ENCODE measurements at places on chromosomes 16 and 17.
A peak's percentile ranks its signal among the peaks of the same experiment; 100 is the strongest.

DNA sequence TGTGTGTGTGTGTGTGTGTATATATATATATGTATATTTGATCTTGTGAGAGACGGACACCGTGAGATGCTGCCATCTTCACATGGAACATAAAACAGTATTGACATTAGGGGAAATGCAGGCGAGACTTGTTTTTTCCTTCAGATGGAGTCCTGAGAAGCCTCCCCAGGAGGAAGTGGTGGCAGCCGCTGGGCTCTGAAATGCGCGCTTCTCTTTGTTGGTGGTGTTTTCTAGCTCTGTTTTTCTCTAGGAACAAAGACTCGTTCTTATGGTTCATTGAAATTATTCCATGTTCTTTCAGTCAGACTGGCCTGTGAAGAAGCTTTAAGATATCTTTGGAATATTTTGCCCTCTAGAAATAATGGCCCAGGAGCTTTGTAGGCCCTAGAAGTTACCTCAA lies 32.9 kb downstream of the SNX29 start:
- DNase-seq, result no peak

GRCh38 chr17:18235743-18236256 lies 10.4 kb downstream of the LLGL1 start:
- DNase-seq, result no peak

- no peak for DNase-seq
These were observed 8.5 kb upstream of the CYTH1 start for GRCh38 chr17:78790552-78790951.

- no peak for DNase-seq
These were observed 3.0 kb upstream of the PIK3R6 start for GRCh38 chr17:8870406-8871040.

GRCh38 chr17:10875984-10876555 lies 38.2 kb upstream of the PIRT start:
- no peak for DNase-seq

GRCh38 chr16:700684-701584 lies 4.7 kb downstream of the FBXL16 start:
- no peak for DNase-seq

- DNase-seq, result no peak
These were observed 101.1 kb upstream of the TMEM132E start for GRCh38 chr17:34478244-34478643.

- peak; percentile 43 for DNase-seq
These were observed 20.1 kb downstream of the RAB40B start for GRCh38 chr17:82678265-82678891.

GRCh38 chr16:85929259-85929721 lies 30.3 kb downstream of the IRF8 start:
- DNase-seq, result no peak

DNA sequence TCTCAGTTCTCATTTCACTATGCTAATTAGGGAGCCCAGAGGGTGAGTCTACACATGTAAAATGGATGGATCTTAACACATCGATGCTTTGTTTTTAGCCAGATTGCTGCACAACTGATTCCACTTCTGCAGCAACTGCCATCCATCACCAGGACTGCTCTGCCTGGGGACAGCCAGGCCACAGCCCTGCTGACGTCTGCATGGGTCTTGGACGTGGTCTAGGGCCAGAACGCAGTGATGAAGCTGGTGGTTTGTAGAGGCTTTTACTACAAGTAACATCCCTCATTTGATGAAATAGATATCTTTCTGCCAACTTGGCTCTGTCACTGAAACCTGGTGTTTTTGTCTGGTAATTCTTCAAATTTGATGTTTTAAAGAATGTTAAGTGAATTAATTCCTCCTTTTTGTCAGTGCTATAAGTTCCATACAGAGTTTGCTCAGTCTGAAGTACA lies 50.6 kb downstream of the MARCHF10 start:
- no peak for DNase-seq

DNA sequence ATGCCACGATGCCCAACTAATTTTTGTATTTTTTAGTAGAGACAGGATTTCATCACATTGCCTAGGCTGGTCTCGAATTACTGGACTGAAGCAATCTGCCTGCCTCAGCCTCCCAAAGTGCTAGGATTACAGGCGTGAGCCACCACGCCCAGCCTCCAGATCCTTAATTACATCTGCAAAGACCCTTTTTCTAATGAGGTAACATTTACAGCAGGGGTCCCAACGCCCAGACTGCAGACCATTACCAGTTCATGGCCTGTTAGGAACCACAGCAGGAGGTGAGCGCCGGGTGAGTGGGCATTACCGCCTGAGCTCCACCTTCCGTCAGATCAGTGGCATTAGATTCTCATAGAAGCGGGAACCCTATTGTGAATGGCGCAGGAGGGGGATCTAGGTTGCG lies 4.0 kb upstream of the RAB11FIP4 start:
- no peak for DNase-seq

DNA sequence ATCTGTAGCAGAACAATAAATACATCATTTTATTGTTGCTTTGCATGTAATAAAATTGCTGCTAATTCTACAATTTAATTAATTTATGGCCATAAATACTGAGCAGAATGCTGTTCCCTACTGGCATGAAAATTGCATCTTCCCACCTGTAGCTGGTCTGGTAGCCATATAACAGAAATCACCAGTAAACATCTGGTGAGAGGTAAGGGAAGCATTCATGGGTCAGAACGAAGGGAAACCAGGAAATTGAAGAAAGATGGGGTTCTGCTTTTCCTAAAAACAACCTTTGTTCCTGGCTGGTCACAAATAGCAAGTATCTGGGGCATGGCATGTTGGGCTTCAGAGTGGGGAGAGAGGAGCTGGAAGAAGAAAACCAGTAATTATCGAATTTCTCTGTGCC lies 128.4 kb downstream of the CDH11 start:
- DNase-seq, result no peak

GRCh38 chr16:85829751-85830445 lies 30.4 kb downstream of the COX4I1 start:
- DNase-seq, result no peak

DNA sequence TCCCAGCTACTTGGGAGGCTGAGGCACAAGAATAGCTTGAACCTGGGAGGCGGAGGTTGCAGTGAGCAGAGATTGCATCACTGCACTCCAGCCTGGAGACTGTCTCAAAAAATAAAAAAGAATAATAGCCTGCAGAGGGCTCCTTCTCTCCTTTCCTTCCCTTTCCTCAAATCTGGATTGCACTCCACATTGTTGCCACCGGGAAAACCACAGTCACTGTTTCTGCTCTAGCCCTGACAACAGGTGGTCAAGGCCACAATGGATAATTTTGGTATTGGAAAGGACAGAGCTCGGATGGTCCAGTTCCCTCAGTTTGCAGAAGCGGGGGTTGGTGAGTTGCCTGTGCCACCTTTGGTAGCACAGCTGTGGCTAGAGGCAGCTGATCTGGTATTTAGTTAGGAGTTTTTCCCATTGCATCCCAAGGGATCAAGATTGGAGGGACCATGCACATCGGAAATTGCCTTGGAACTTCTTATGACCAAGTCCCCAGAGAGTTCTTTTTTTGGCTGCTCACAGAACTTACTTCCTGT lies 44.7 kb upstream of the PRSS54 start:
- no peak for DNase-seq

DNA sequence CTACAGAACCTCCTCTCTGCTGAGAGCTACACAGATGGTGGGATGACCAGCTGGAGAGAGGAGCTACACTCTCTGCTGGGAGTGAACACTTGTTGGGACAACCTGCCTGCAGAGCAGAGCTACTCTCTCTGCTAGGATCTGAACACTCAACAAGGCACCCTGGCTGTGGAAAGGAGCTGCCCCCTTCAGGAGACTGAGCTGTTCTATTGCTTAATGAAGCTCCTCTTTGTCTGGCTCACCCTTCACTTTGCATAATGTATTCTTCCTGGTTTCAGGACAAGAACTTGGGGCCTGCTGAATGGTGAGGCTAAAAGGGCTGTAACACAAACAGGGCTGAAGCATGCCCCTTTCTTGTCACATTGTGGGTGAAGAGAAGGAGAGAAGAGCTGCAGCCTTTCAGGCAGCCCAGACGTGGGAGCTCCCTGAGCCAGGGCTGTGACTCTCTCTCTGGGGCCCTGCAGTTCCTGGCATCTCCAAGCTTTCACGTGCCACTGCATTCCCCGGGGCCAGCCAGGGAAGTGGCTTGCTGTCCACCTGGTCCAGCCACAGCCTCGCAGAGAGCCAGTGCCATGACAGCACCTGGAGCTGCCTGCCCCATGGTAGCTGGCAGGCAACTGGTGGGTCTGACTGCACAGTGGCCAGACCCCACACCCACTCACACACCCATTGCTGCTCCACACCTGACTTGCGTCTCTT lies 272.8 kb upstream of the KCNJ16 start:
- DNase-seq, result no peak

DNA sequence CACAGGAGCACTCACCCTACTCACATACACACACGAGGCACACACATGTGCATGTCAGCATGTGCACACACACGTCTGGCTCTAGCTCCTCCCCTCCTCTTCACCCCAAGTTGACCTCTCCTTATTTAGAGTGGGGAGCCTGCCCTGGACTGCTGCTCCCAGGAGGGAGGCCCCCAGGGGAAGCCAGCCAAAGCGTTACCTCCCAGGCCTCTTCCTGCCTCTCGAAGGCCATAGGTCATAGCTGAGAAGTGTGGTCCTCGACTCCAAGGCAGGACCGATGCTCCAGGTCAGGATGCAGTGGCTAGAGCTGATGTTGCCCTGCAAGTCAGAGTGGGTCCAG lies 18.8 kb downstream of the POLR3K start:
- DNase-seq, result no peak

DNA sequence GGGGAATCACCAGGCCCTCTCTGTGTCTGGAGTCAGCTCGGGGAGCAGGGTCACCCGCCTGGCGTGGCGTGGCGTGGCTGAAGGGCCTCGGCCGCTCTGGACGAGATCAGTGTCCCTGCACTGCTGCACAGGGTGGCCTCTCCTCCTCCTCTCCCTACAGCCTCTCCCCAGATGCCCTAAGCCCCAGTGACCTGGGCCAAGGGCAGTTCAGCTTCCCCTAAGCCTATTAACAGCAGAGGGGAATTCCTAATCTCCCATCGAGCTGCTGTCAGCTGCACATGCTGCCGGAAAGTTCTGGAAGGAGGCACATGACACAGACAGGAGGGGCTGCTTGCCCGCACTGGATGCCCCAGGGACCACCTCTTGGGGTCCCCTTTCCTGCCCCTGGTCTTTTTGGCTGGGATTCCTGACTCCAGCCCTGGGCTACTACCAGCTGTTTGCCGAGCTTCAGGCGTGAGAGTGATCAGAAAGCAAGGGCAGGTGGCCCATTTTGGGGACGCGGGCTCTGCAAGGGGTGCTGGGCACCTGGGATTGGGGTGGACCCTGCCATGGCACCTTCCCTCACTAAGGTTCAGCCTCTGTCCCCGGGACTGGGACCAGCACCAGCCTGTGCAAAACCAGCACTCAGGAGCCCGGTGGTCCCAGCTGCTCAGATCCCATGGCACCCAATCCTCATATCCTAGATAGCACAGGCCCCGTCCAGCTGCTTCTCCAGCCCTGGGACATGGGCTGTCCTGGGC lies 794 bp downstream of the PDE6G start:
- no peak for DNase-seq

GRCh38 chr16:13906168-13907089 lies 13.5 kb upstream of the ERCC4 start:
- DNase-seq, result no peak

GRCh38 chr16:24272379-24272778 lies 16.2 kb downstream of the CACNG3 start:
- no peak for DNase-seq

- no peak for DNase-seq
These were observed 216.7 kb downstream of the C16orf95 start for GRCh38 chr16:87100306-87101058.

GRCh38 chr16:19898924-19899604 lies 14.4 kb upstream of the GPRC5B start:
- peak; percentile 29 for DNase-seq

- no peak for DNase-seq
These were observed 166.8 kb downstream of the SOX9 start for GRCh38 chr17:72287586-72287985.

DNA sequence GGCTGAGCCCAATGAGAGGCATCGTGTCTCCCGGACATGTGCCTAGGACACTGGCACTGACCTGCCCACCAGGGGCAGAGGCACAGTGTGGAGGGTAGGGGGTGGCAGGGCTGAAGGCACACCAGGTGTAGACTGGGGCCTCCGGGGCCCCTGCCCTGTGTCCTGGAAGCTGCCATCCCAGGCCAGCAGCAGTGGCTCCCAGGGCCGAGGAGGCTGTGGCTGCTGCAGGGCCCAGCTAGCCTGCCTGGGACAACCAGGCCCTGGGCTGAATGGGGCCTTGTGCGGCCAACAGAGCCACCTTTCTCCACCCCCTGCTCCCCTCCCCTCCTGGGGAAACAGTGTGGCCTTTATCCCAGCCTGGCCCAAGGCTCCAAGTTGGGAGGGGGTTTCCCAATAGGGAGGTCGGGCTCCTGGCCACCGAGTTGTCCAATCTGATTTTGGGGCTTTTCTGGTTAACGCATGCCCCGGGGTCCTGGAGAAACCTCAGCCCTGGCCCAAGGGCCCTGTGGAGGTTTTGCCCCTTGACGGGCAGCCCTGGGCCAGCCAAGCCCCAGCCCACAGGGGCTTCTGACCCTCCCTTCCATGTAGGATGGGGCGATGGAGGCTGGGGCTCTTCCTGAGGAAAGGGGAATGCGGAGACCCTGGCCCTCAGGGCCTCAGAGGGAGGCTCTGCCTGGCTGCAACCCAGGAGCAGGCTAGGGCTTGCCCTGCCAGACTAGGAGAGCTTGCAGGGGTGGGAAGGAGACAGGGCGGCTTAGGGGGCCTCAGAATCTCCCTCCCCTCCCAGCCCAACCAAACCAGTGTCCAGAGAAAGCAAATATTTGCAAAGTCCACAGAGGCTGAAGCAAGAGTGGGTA lies 4.2 kb downstream of the MTSS2 start:
- DNase-seq, result no peak

- no peak for DNase-seq
These were observed 107.9 kb downstream of the AIPL1 start for GRCh38 chr17:6327007-6327406.

DNA sequence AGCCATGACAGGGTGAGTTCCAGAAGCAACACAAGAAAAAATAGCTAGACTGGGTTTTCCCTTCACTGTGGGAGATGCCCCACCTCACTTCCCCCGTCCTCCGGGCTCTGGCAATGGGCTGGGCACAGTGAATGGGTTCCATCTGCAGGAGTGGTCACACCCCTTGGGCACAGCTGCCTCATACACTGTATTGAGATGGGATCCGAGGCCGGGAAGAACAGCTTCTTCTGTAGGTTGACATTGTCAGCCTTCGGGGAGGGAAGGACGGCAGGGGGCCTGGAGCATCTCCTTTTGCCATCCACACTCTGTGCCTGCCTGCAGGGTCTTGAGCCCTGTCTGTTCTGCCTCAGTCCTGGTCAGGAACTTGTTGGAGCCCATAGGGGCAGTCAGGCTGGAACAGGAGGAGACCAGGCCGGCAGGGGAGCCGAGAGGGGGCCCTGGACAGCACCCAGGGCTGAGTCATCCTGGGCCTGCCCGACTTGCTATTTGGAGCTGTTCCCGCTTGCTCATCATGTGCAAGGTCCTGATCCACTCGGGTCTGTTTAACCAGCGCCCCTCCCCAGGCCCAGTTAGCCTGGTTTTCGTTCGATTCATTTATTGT lies 286.7 kb downstream of the SEC14L1 start:
- no peak for DNase-seq

- DNase-seq, result no peak
These were observed 15.8 kb upstream of the CAVIN1 start for GRCh38 chr17:42438600-42439567.
